Stimulated activated CD4-positive, alpha-beta T cell treated with anti-CD3 and anti-CD28 coated beads, TNF-alpha, amount 100 ng/mL, for 4 hours (primary cell): ENCODE measurements at places on chromosomes 4 and X.

GRCh38 chr4:47490550-47490949, 5.5 kb downstream of the ATP10D start:
- DNase-seq: no peak

DNA sequence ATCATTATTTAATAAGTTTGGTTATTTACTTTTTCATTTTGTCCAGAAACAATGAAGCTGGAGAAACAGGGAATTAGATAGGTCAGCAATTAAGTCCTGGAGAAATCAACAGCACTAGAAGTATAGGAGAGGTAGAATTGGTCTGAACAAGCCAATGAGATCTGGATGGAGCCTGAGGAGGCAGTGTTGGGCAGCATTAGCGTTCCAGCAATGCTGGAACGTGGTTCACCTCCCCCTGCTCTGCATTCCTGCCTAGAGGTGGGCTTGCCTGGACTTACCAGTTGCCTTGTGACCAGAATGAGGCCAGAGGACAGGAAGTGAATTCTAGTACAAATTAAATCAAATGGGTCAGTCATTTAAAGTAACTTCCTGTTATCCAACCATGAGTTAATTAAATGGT, 4.6 kb downstream of the RASSF6 start:
- DNase-seq: no peak

DNA sequence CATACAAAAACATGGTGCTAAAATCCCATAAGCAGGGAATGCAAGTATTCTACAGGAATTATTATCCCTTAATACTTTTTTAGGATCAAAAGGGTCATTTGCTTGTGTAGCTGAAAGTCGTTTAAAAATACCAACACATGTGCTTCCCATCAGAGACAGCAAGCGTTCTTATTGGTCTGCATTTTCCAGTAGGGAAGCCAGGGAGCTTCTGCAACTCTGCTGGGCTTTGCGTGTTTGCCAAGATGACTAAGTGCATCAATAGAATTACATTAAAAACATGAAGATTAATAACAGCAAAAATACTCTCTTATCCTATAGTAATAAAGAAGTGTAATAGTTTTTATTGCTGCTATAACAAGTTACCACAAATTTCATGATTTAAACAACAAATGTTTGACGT, 111.2 kb downstream of the QDPR start:
- no peak for DNase-seq

DNA sequence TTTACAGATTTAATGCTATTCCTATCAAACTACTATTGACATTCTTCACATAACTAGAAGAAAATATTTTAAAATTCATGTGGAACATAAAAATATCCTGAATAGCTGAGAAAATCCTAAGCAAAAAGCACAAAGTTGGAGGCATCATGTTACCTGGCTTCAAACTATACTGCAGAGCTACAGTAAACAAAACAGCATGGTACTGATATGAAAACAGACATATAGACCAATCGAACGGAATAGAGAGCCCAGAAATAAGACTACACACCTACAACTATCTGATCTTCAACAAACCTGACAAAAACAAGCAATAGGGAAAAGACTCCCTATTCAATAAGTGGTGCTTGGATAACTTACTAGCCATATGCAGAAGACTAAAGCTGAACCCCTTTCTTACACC, 273.4 kb upstream of the GRIA3 start:
- DNase-seq: no peak

- DNase-seq: no peak
These were observed 16.4 kb downstream of the NAAA start for GRCh38 chr4:75924309-75924827.

DNA sequence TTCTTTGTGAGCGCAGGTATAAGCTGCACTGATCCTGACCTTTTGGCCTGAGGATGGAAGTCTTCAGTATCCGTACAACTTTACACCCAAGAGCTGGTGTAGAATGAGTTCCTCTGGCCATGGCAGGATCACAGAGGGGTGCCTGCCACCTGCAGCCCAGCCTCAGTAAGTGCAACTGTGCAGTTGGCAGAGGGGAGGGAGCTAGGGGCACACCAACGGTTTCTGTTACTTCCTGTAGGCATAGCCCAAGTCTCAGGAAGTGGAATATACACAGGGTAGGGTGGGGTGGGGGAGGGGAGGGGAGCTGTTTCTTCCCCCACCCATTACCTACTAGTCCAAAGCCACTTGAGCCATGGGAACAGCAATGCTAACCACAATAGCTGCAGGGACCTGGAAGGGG, 85.4 kb upstream of the GBA3 start:
- DNase-seq: peak; percentile 2

DNA sequence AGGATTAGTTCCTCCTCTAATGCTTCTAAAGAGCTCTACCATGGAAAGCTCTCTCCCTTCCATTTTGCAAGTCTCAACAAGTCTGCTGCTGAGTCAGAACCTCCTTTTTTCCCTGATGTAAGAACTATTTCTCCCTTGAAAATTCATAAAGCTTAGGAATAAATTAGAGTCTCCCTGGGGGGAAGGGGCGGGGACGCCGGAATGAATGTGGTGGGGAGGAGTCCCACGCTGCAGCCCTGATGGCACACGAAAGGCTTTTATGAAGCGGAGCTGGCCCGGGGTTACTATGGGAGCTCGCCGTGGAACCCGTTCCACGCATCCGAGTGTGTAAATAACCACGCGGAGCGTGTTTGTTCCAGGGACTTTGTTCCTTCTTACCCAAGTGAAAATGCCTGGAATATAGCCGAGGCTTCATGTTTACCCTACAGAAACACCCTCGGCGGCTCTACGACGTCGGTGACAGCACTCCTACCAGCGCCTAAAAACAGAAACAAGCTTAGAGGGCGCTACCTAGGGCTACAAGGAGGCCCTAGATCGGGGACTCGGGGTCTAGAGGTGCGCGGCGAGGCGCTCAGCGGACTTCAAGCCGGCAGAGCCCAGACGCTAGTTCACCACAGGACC, 923 bp upstream of the CPEB2 start:
- peak; percentile 17 for DNase-seq

GRCh38 chr4:127327491-127327890, 305.3 kb upstream of the INTU start:
- DNase-seq: no peak

DNA sequence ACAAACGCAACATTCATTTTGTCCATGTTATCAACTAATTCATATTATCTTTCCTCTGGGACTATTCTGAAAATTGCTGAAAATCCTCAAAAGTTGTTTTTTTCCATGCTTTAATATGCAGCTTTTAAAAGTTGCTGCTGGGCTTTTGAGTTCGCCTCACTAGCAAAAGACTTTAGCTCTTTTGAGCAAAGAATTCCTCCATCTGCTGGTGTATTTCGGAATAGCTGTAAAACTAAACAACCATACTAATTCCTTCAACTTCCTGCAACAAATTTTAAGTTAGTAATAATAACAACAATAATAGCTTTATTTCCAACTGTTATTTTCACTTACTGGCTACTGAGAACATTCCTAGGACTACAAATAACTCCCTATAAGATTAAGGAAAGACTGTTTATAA, 124.5 kb upstream of the PLAC1 start:
- no peak for DNase-seq

DNA sequence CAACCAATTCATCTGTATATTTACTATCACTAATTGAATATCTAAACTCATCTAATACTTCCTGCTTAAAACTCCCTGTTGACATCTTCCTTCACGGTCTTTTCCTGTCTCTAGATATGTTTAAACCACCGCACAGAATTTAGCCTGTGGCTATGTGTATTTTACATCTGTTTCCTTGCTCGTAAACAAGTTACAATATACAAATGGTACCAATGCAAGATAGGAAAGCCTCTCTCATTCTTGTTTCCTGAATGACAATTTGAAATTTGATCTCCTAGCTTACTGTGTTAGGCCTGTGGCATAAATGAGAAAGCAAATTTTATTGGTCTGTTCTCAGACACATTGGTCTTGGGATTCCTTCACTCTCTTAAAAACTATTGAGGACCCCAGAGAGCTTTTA, 89.7 kb upstream of the PCDH7 start:
- DNase-seq: no peak

- DNase-seq: no peak
These were observed 12.0 kb upstream of the RPS3A start for GRCh38 chr4:151087467-151087866.

DNA sequence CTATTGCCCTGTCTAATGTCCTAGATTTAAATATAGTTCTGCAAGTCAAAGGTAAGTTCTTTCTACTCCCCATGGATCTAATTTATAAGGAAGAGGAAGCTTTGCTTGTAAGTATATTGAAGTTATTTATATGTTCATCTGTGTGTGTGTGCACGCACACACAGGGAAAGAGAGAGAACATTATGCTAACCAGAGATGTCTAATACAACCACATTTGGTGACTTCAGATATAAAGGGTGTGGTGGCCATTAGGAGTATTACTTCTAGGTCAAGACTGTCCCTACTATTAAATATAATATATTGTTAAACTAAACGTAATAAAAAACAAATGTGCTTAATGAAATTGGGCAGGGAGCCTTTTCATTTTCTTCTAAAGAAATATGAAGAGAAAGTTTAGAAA, 4.1 kb downstream of the DCK start:
- no peak for DNase-seq

DNA sequence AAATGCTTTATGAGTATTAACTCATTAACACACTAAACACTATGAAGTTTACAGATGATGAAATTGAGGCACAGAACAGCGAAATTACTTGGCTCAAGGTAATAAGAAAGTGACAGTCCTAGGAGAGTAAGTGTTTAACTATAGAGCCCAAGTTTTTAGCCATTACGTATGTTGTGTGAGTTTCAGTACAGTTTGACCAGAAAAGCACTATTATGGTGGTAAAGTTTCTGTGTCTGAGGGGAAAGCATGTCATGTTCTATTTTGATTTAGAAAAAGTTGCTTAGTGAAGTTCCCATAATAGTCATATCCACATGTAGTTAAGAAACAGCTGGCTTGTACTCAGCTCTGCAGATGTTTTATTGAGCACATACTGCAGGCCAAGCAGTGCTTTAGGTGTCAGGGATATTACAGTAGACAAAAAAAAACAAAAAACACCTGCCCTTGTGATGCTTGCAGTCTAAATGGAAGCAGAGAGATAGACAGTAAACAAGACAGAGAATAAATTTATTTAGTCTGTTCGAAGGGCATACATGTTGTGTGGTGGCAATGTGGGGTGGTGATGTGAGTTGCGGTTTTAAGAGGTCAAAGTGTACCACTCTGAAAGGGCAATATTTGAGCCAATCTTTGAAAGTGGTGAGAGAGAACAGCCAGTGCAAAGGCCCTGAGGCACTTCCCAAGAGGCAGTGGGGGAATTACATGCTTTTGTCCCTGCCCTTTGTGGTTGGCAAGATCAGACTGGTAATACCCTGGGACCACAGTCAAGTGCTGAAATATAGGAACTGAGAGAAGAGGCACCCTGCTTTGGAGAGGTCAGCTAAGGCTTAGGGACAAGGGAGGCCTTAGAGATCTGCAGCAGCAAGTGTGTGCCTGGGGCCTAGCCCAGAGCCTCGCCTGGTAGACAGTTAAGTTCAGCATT, 6.2 kb downstream of the TMEM131L start:
- DNase-seq: no peak

GRCh38 chr4:100977746-100978397, 369.5 kb downstream of the PPP3CA start:
- DNase-seq: no peak

DNA sequence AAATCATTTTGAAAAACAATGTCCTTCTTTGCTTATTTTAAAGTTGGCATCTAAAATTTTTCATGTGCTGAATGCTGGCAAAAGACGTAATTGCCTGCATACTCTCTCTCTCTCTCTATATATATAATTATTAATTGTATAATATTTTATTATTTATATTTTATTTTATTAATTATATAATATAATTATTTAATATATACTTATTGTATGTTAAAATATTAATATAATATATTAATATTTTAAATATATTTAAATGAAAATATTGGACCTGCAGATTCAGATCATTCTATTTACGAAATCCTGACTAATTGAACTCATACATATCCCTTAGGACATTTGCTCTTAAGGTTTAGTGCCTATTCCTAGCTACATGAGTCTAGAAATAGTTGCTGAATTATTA, 144.7 kb upstream of the VCX start:
- DNase-seq: no peak
